ENCODE measurements at places on chromosomes 3 and 15. TPM values are rescaled to one million over a fixed set of nuclear protein-coding genes. Genes with fewer than 3 reads are reported as not detected.

The RBP2 gene
- not detected for total RNA-seq

The ADPRH gene
- 3.4 TPM for total RNA-seq

GRCh38 chr3:69012800-69013252, 658 bp downstream of the EOGT start:
- peak; percentile 66 for DNase-seq

GRCh38 chr3:32481791-32482631, 20.6 kb downstream of the CMTM6 start:
- DNase-seq, result no peak

- DNase-seq, result peak; percentile 43
Observed at GRCh38 chr3:157175691-157176507, 16.0 kb upstream of the CCNL1 start.

DNA sequence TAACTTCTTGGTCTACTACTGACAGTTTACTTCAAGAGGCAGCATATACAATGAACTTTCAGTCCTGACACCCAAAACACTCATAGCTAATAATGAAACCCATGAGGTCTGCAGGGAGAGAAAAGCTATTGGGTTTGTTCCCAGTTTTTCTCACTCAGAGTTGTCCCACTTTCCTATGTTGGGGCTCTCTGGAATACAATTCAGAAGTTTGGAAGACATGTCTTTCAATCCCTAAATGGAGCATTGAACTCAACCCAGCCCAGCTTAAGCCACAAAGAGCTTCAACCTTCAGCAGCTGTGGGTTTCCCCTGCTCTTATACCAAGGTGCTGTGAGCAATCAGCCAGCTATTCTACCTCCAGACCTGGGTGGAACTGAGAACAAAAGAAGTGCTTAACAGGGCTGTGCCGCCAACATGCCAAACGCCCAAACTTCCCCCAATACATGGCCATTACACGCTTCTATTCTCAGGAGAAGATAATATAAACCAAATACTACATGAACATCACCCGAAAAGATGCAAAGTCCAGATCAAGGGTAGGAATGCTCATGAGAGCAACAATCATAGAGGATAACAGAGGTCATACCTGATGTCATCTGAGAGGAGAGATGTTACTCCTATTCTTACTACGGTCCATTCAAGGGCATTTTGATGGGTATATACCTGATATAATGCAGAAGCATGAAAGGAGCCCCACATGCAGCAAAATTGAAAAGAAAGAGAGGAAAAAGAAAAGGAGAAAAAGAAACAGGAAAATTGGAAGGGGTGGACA, 131.2 kb upstream of the TGFBR2 start:
- DNase-seq, result no peak

DNA sequence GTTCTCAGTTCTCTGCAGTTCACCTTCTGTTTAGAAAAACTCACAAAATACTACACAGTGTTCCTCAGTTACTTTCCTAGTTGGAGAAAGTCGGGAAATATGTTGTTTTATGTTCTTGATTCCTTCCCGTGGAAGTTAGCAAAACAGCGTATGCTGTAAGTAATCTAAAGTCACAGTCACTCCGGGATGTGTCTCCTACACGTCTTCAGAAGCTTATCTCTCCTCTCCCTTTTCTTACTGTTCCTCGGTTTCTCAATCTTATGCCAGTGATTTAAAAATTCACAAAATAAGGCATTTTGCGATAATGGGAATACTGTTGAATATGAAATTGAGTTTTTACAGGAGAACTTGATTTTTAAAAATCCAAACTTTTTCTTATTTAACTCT, 1.7 kb downstream of the HEG1 start:
- DNase-seq, result no peak

GRCh38 chr3:123953735-123954134, 7.3 kb downstream of the CCDC14 start:
- no peak for DNase-seq

Measured in GM23338 (cell line).